ENCODE measurements at places on chromosomes 5 and 9. TPM values are rescaled to one million over a fixed set of nuclear protein-coding genes. Genes with fewer than 3 reads are reported as not detected.

HSD17B3 gene
- total RNA-seq, result not detected

PCDHA9 gene
- 1.4 TPM for total RNA-seq

LHX6 gene
- total RNA-seq, result not detected

NR5A1 gene
- 0.35 TPM for total RNA-seq

KLF9 gene
- 0.19 TPM for total RNA-seq

RIMOC1 gene
- 47.7 TPM for total RNA-seq

GARIN3 gene
- total RNA-seq, result not detected

RASGRF2 gene
- 0.14 TPM for total RNA-seq

SLC36A2 gene
- not detected for total RNA-seq

CACNA1B gene
- 3.1 TPM for total RNA-seq

INSYN2B gene
- 0.35 TPM for total RNA-seq

ZDHHC11B gene
- 3.0 TPM for total RNA-seq

GRCh38 chr5:135204151-135204600 is 170.1 kb upstream of the PITX1 start:
- no peak for DNase-seq

DNA sequence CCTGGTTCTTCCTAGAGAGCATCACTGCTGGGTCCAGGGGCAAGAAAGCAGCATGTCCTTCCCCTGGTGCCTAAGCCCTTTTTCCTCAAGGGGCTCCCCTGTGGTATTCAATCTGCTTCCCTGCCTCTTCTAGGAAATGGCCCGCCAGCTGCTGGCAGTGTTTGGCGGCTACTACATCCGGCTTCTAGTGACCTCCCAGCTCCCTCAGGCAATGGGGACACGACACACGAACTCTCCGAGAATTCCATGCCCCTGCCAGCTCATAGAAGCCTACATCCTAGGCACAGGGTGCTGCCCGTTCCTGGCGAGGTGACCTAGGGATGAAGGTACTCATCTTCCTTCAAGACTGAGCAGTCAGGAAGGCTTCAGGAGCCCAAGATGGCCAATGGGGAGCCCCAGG is 14.6 kb downstream of the TEX53 start:
- no peak for DNase-seq

GRCh38 chr5:72149742-72150141 is 42.5 kb downstream of the MAP1B start:
- no peak for DNase-seq

DNA sequence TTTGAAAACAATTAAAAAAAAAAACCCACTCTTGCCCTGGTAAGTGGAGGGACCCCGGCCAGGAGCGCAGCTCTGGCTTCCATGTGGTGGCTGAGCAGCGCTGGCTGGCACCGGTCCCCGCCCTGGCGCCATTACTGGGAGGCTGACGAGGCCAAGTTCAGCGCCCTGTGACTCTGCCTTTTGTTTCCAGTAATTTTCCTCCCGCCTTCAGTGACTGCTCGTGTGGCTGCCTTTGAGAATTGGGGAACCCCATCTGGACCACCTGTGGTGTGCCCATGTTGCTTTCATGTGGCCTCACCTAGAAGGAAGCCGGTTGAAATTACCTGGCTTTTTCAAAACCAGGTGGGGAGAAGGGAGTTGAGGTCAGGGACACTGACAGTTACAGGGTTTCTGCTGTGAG is 136.1 kb downstream of the GAPVD1 start:
- no peak for DNase-seq

DNA sequence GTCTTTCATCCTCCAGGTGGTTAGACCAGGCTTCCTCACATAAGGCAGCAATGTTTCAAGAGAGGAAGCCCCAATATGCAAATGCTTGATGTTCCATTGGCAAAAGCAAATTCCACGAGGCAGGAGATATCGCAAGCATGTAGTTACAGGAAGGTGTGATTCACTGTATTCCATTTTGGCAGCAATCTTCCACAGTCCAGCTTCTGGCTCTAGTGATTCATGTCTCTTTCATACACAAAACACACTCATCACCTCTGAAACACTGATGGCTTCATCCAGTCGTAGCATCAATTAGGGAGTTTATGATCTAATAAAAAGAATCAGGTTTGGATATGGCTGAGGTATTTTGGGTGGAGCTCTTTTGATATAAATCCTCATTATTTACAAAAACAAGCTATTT is 552.2 kb upstream of the RIOK2 start:
- DNase-seq, result no peak

DNA sequence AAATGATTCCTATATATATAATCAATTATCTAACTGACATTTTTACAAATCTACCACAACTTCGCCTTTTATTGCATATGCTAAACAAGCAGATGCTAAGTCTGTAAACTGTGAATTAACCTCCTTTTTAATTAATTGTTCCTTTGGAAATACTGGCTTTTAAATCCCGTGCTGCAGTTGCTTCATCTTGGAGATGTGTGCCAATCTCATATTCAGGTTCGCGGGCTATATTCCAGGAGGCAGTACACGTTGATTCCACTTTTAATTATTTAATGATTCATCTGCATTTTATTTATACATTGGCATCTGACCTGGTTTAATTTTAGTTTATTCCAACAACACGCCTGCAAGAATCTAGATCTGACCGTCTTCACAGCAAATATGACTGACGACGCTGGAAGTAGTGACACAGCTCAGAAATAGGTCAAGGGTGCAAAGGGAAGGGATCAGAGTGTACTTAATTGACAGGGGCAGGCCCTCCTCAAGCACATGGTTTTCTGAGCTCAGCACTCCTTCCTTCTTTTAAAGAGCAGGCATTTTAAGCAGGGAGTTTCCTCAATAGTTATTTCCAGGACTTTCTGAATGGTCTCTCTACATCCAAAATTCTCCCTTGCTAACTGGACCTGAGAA is 125.2 kb downstream of the GLIS3 start:
- no peak for DNase-seq

- no peak for DNase-seq
Measured at GRCh38 chr9:88737876-88738275, 202.9 kb downstream of the NXNL2 start.

DNA sequence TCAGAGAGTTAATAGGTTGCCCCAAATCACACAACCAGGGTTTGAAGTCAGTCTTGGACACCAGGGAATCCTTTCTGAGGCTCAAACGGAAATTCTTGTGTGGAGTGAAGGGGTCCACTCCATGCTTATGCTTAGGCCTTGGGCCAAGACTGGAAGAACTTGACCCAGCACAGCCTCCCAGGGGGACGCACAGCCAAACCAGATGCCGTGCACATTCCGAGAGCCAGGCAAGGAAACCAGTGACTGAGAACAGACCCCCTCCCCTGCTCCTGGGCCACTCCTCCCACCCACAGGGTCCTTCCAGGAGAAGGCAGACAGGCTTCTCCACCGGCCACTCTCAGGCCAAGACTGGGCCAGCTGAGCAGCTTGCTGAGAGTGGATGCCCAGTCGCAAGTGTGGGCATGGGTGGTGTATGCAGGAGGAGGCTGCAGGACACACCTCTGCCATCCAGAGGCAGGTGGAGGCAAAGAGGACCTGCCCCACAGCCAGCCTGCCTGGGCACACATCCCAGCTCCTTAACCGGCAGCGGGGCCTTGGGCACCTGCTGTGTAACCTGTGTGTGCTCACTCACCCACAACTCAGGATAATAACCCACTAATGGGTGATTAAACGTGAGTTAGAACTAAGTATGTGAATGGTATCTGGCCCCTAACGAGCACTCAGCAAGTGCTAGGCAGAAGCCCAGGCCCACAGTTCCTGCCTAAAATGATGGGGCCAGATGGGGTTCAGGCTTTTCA is 38.0 kb downstream of the NIPAL4 start:
- DNase-seq, result no peak

GRCh38 chr9:7153566-7153965 is 395.8 kb downstream of the KDM4C start:
- DNase-seq, result no peak

DNA sequence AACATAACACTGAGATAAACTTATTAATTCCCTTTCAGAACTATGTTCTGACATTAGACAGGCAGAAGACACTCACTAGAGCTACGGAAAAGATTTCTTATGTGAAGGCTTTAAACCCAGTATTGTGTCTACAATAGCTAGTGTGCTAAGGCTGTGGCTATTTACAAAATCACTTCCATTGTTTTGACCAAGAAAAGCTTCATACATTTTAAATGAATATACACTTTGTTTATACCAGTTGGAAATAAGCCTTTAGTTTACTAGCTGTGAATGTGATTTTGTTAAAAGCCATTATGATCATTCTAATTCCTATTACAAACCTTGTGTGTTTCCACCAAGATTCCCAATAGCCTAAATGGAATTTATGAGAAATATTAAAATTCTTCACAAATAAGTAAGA is 83.0 kb downstream of the AGTPBP1 start:
- no peak for DNase-seq

GRCh38 chr9:93898502-93899426 is 56.4 kb downstream of the BARX1 start:
- DNase-seq, result no peak

DNA sequence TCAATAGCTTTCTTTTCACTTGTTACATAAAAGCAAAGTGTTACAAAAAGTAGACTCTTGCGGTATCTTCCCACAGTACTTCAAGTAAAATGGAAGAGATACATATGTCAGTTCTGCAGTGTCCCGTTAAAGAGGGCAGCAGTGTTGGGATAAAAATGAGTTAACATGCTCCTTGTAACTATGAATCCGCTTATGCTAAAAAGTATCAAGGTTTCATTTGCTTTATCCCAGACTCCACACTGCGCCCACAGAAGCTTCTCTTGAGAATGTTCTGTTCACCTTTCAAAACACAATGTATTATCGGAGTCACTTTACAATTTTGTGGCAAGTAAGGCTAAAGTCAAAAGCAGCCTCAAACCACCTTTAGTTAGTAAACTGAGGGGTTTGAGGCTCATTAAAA is 790 bp downstream of the PTAR1 start:
- DNase-seq, result no peak

GRCh38 chr5:78591972-78592700 is 56.4 kb downstream of the LHFPL2 start:
- DNase-seq, result no peak

- no peak for DNase-seq
Measured at GRCh38 chr9:92165484-92165883, 50.3 kb upstream of the SPTLC1 start.

DNA sequence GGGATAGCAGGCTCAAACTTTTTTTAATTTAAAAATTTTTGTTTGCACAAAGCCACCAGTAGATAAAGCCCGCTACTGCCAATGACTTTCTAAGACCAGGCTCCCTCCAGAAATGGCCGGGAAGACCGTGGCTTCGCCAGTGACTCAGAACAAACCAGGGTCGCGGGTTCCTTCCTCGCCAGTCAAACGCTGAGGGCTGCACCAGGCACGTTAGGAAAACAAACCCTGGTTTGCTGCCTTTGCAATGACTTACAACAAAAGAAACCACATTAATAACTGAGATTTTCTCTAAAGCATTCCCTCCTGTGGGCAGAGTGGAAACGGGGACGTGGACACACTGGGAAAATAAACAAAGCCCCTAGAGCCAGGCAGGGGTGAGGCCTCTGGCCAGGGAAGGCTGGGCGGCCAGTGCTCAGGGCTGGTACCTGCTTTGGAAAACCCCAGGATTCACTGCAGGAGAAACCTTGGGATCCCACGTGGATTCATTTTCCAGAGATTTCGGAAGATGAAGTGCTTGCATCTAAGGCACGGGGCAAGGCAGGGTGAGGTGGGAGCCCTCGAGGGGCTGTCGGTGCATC is 3.8 kb downstream of the PRRX2 start:
- no peak for DNase-seq

- DNase-seq, result no peak
Measured at GRCh38 chr9:130837002-130837511, 2.0 kb downstream of the ABL1 start.

- DNase-seq, result no peak
Measured at GRCh38 chr5:158599157-158599556, 500.6 kb downstream of the EBF1 start.

DNA sequence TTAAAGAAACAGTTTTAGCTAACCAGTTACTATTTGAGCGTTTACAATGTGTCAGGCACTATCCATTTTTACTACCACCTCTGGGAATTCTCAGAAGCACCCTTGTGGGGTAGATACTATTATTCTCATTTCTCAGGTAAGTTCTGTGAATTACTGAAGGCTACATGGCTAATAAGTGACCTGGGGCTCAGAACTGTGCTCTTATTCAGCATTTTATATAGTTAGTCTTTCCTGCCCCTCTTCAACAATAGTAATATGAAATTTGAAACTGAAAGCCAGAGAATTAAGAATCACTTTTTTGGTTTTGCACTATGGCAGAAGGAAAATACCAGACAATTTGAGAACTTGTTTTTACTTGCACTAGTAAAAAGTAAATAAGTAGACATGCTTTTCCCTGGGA is 11.8 kb downstream of the ELL2 start:
- no peak for DNase-seq

GRCh38 chr9:123686131-123686828 is 243.6 kb downstream of the DENND1A start:
- DNase-seq, result no peak

DNA sequence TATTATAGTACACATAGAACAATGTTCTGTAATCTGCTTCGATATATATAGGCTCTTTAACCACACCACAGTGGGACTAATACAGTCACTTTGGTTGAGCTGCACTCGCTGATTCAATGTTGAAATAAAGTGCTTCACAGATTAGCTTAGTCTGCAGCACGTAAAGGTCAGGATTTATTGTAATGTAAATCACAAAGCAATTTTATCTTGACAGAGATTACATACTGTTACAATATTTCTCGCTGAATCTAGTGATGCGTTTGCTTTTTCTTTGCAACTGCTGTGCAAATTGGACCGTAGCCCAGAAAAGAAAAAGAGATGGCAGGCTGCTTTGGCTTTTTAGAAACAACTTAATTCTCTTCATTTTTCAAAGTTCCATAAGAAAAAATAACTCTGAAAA is 52.9 kb downstream of the CETN3 start:
- DNase-seq, result no peak

GRCh38 chr9:93955111-93955980 is at the start of gene BARX1:
BARX1 (minus strand) TSS chr9:93955355; CDS start chr9:93955146, 209 bp downstream.
- no peak for DNase-seq

DNA sequence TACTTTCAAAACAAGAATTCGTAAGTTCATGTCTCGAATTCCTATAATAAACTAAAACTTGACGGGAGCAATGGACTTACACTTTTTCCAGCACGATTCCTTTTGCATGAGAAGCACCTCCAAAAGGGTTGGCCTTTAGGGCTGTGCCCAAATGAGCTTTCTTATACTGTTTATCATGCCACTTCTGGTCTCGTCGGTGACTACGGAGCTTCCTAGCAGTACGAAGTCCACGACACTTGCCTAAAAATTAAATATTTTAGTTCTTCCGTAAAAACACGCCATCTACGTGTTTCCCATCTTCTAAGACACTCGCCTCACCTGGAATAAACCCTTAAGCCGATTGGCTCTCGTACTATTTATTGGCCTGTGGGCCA is 554 bp downstream of the RPS23 start:
- no peak for DNase-seq

- DNase-seq, result no peak
Measured at GRCh38 chr5:62828742-62829603, 250.4 kb downstream of the LRRC70 start.
